Spleen (tissue), 13 donors: ENCODE measurements at places on chromosomes 5 and 9. TPM values are rescaled to one million over a fixed set of nuclear protein-coding genes. Genes with fewer than 3 reads are reported as not detected.

DNA sequence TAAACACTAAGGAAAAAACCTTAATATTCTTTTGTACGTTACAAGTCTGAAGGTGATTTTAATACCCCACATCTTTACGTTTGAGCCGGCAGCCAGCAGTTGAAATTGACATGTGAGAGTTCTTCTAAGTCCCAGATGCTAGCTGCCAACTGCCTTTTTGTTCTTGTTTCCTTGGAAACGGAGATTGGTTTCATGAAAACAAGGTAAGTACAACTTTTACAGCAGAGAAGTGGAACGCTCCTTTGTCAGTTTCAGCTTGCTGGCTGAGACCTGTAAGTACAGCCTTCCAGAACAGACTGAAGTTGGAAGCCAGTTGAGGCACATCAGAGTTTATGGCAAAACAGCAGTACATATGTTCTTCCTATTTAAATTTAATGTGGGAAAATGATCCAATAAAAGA is 1018.4 kb upstream of the ARRDC3 start:
- DNase-seq = no peak

ABLIM3 gene
- total RNA-seq = 23.4 TPM

LHX3 gene
- not detected for total RNA-seq

DNA sequence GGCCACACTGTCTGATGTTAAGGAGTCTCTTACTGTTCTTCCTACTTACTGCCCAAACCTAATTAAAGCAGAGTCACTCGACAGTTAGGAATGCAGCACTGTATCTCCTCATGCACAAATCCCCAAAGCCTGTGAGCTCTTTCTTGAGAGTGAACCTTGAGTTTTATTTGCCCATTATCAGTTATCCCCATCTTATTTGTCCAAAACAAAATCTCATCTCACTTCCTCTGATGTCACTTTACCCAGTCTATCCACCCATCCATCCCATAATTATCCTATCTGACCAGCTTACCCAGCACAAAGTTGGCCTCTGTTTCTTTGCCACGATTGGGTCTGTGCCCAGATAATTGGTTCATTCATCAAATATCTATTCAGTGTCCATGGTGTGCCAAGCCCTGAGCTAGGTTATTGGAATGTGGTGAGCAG is 250.8 kb downstream of the SLIT3 start:
- no peak for DNase-seq

GRCh38 chr5:33934176-33934575 is 2.0 kb upstream of the RXFP3 start:
- DNase-seq = no peak

- no peak for DNase-seq
Observed at GRCh38 chr9:105150991-105151685, 93.3 kb upstream of the SLC44A1 start.

GPR151 gene
- not detected for total RNA-seq

- DNase-seq = no peak
Observed at GRCh38 chr5:14155075-14155474, 11.9 kb downstream of the TRIO start.

DNA sequence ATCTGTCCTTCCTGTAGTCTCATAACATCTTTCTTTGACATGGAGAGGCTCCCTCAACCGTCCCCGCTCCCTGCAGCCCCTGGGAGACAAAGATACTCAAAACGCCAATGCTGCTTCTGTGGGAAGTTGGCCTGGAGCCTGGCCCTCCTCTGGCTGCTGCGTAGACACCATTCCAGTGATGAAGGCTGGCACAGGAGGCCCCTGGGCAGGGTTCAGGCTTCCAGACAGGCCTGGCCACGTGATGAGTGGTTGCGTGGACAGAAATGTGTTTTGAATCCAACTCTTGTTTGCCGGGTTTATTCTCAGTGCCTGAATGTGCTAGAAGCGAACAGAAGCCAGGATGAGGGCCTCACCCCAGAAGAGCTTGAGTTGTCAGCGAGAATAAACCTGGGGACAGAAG is 43.2 kb upstream of the NKX2-5 start:
- DNase-seq = no peak

GRCh38 chr9:98801561-98801960 is 5.2 kb upstream of the ANKS6 start:
- no peak for DNase-seq

DNA sequence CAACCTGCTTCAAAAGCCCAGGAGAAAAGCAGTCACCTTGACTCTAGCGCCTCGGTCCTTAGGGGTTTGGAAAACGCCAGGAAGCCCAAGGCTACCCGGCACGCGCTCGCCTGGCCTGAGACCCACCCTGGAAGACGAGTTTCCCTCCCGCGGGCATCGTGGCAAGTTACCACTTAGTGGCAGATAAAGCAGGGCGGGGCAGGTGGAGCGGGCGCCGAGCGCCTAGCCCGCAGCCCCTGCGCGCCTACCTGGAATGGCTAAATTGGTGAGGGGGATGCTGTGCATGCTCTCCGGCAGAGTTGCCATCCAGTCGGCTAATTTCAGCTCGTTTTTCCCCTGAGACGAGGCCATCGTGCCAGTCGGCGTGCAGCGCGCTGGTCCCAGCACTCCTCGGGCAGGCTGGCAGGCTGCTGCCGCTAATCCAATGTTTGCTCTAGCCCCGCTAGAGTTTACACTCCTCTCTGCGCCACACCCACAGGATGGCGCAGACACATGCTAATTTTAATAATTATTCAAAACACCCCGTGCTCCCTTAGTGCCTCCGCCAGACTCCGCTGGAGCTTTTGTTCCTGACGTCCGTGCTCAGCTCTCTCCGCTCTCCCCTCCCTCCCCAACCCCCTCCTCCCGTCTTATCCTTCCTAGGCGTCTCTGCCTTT is at the start of gene PLCXD3:
Gene PLCXD3, minus strand, starts transcription at position 426 of the 656 bp plus-strand sequence. Its CDS starts 75 bp downstream, at position 351.
- DNase-seq = peak; percentile 67

DNA sequence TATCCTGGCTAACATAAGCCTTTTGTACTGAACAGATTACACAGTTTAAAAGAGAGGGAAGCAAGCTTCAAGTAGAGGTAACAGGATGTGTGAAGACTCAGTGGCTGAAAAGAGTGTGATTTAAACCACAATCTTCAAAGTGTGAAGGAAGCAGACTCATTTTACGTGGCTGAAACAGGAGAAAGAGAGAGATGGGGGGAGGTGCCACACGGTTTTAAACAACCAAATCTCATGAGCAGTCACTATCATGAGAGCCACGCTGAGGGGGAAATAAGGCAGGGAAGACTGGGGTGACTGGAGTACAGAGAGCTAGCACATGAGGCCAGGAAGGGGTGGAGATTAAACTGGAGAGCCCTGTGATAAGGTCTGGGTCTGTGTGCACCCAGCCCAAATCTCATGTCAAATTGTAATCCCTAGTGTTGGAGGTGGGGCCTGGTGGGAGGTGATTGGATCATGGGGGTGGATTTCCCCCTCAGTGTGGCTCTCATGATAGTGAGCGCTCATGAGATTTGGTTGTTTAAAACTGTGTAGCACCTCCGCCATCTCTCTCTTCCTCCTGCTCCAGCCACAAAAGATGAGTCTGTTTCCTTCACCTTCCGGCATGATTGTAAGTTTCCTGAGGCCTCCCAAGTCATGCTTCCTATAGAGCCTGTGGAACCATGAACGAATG is 318.6 kb upstream of the CD180 start:
- DNase-seq = no peak

CKMT2 gene
- total RNA-seq = 2.3 TPM

GRCh38 chr5:14476786-14477435 is 104.7 kb upstream of the OTULINL start:
- no peak for DNase-seq

DNA sequence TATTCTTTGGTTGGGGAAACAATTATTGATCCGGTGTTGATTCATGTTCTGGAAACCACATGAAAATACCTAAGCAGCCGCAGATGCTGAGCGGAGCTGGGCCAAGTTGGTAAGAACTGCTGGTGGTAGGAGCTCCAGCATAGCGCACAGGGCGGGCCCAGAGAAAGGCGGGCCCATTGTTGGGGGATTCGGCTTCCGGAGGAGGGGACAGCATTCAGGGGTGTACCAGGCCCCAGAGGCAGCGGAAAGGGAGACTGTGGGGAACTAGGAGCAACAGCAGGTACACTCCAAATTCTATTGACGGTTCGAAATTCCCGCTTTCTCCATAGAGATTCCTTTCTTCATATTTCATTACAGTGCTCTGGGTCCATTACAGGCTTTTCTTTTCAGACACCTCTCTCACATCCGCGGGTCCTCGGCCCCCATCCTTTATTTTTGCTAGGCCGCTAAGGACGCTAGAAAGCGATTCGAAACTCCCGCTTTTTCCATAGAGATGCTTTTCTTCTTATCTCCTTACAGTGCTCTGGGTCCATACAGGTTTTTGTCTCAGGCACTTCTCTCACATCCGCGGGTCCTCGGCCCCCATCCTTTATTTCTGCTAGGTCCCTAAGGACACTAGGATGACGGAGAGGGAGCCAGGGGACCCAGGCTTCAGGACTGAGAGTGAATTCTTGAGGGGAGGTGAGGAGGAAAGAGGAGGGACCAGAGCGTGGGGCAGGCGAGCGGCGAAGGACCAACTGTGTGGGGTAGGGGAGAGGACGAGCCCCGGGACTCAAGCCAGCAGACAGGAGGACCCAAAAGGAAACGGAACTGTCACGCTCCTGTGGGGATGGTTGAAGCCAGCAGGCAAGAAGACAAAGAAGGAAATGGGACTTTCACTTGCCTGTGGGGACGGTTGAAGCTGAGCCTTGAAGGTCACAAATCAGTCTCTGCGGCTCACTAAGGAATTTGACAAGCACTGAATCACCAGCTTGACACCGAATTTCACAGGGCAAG is at the start of gene CCDC152:
Gene CCDC152, plus strand, starts transcription at position 213 of the 996 bp plus-strand sequence. CDS start 2,304 bp downstream, outside the sequence.
- no peak for DNase-seq

TRAF1 gene
- total RNA-seq = 13.7 TPM

DNA sequence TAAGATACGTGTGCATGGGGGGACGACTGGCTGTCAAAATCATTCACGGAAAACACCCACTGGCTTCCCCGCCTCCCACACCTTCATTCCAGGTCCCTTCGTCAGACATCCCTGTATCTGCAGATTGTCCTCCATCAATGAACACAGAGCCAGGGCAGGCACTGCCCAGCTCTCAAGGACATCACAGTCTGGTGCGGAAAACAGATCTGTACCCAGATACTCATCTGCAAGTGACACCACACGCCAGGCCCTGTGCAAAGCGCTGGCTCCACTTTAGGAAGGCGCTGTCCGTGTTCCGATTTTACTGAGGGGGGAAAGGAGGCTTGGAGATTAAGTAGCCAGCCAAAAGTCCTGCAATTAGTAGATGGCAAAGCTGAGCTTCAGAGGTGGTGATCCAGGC is 72.3 kb downstream of the OLFM1 start:
- DNase-seq = no peak

GRCh38 chr9:132761602-132762001 is 91.3 kb downstream of the GTF3C4 start:
- no peak for DNase-seq

SELENOP gene
- total RNA-seq = 1,474 TPM

PTGS1 gene
- 16.8 TPM for total RNA-seq

GRCh38 chr9:114084282-114085073 is 6.4 kb upstream of the AMBP start:
- DNase-seq = peak; percentile 24

GRCh38 chr5:121748686-121749085 is 103.0 kb upstream of the FTMT start:
- DNase-seq = no peak

EDIL3 gene
- total RNA-seq = 2.3 TPM

- no peak for DNase-seq
Observed at GRCh38 chr9:20083390-20083789, 294.6 kb upstream of the SLC24A2 start.

DNA sequence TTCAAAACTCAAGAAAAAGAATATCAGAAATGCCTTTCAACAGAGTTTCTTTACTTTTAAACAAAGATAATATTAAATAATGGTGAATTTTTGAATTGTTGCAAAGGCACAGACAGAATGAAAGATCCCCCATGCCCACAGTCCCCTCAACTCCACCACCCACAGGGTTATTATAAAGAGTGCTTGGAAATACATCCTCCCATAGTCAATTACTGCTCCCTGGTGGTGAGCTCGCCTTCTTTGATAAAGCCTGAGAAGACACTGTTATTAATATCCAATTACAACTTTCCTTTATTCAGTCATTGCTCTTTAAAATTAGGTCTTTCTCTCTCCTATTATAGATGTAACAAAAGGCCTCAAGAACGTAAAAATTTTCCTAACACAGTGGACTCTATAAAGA is 490.2 kb upstream of the RORB start:
- no peak for DNase-seq

DNA sequence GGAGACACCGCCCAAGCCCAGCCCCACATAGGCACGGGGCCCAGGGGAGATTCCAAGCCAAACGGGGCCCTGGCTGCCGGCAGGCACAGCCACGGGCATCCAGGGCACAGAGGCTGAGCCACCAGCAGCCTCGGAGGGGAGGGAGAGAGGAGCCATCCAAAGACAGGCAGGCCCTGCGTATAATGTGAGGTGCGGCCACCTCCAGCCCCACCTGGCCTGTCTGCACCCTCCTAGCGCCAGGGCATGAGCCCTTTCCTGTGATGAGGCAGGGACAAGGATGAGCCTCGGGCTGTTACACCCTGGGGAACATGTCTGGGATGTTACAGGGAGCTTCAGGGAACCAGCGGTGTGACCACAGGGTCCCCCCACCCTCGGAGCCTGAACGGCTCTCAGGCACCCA is 1.1 kb upstream of the CCDC187 start:
- DNase-seq = no peak

ANKRD33B gene
- total RNA-seq = 25.4 TPM

GRCh38 chr5:172095368-172096206 is 89.1 kb upstream of the FBXW11 start:
- DNase-seq = no peak

SPINK4 gene
- total RNA-seq = not detected

DNA sequence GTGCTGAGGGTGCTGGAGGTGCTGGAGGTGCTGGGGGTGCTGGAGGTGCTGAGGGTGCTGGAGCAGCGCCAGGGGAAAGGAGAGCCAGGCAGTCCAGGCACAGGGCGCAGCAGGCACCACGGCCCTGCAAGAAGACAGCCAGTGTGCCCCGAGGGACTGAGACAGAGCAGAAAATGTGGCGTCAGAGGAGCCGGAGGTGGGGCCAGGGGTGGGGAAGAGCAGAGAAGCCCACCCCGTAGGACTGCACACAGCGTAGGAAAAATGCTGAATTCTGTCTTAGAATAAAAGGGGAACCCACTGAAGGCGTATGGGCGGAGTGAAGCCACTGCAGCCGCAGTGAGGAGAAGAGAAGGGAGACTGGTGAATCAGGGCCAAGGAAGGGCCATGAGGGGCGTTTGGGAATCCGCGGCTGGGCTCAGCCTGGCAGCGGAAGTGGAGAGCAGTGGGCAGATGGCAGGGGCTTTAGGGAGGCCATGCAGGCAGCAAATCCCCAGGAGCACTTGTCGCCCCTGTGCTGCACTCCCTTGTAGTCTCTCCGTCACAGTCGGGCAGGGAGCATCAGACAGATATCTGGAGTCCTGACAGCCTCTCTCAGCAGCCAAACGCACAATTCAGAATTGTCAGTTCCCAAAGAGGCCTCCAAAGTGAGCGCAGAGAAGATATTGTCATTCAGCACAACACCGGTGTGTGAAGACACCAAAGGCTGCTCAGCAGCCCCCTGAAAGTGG is 35.9 kb upstream of the LECT2 start:
- DNase-seq = no peak

DNA sequence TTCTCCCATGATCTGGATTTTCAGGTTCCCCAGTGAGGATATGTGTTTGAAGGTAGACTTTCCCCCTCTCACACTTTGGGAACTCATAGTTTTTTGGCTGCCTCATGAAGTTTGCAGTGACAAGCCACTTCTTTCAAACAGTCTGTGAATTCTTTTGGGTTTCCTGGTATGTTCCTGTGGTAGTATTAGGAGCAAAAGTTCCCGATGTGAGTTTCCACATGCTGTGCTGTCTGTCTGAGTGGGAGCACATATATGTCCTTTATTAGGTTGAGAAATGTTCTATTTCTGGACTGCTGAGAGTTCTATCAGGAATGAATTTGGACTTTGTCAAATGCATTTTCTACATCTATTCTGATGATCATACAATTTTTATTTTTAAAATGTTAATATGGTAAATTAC is 273.2 kb upstream of the TARS1 start:
- DNase-seq = no peak
